ENCODE measurements at places on chromosomes 7 and 10.

DNA sequence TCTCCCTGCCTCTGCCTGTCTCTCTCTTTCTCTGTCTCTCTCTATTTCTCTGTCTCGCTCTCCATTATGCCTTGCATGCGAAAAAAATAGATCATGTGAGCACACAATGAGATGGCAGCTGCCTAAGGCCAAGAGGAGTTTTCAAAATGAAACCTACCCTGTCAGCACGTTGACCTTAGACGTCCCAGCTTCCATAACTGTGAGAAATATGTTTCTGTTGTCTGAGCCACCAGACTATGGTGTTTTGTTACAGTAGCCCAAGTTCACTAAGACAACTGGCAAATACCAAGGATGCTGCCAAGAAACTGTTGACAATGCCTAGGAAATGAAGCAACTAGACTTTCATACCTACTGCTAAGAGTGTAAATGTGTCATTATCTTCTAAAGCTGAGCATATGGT lies 70.6 kb upstream of the PLXDC2 start:
- no peak for DNase-seq

GRCh38 chr7:70647801-70648498 lies 484.0 kb upstream of the GALNT17 start:
- no peak for DNase-seq

GRCh38 chr7:140541513-140542227 lies 62.4 kb upstream of the MKRN1 start:
- peak; percentile 78 for DNase-seq

DNA sequence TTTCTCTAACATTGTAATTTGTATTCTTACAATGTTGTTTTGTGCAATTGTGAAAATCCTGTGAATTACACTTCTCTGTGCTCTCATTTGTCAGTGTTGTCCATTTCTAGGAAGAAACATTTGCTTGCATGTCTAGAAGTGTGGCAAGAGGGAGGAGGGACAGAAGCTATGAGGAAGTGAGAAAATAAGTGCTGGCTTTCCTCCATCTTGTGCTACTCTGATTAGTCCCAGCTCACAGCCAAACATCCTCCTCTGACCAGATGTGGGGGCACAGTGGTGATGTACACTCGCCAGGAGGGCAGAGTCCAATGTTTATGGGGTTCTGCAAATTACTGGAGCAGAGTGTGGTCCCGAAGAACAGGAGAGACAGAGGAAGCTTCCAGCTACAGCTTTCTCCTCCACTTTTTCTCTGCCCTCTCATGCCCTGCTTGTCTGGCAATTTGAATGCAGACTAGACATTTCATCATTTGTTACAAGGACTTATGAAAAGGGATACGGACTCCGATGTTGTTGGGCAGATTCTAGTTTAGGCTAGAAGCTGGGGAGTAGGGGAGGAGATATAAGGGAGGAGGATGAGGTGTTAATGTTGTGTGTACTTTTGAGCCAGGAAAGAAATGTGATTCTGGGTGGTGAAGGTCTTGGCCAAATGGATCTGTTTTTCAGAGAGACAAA lies 131.0 kb upstream of the C1GALT1 start:
- DNase-seq: no peak

- no peak for DNase-seq
Measured at GRCh38 chr7:73418113-73418703, 15.4 kb upstream of the FZD9 start.

DNA sequence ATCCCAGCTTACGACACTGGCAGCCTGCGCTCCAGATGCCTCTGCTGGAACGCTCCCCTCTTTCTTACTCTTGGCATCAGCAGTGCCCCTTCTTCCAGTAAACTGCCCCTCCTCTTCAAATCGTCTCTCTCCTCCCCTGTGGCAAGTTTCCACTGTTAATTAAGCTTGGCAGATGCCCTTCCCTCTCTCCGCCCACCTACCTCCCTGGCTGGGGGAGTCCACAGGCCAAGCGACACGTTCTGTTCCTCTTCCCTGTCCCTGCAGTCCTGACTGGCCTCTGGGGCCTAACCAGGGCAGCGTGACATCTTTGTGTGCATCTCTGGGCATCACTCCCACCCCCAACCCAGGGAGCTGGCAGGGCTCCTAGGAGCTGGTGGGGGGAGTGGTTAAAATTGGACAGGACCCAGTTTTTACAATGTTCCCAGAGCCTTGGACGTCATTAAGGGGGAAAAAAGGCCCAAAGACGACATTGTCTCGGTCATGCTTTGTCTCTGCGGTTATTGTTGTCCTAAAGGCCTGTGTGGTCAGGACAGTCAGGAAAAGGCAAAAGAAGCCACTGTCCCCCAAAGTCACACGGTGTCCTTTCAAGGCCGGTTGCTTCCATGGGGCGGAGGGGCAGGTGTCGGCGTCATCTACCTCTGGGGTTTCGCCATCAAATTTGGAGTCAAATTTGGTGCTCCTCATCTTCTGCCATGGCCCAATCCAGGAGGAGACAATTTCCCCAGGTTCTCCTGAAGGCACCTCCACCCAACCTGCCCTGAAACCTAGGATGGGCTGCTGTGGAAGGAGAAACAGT lies 54.2 kb downstream of the DLG5 start:
- DNase-seq: no peak

GRCh38 chr10:31650010-31650409 lies 278.6 kb downstream of the ARHGAP12 start:
- DNase-seq: no peak

GRCh38 chr7:84117304-84117703 lies 77.3 kb downstream of the SEMA3A start:
- no peak for DNase-seq

DNA sequence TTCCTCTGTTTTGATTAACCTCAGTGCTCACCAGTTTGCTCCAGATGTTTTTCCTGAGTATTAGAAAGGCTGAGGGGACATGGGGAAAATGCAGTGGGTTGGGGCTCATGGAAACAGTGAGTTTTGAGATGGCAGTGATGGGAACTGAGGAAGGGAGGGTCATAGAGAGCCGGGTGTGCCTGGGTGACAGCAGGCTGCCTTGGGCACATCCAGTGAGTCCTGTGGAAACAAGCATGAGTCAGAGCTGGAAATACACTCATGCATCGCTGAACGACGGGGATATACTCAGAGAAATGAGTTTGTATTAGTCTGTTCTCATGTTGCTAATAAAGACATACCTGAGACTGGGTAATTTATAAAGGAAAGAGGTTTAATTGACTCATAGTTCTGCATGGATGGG lies 202.2 kb downstream of the TMEM178B start:
- no peak for DNase-seq

- no peak for DNase-seq
Measured at GRCh38 chr10:78742406-78742729, 326.4 kb upstream of the ZMIZ1 start.

DNA sequence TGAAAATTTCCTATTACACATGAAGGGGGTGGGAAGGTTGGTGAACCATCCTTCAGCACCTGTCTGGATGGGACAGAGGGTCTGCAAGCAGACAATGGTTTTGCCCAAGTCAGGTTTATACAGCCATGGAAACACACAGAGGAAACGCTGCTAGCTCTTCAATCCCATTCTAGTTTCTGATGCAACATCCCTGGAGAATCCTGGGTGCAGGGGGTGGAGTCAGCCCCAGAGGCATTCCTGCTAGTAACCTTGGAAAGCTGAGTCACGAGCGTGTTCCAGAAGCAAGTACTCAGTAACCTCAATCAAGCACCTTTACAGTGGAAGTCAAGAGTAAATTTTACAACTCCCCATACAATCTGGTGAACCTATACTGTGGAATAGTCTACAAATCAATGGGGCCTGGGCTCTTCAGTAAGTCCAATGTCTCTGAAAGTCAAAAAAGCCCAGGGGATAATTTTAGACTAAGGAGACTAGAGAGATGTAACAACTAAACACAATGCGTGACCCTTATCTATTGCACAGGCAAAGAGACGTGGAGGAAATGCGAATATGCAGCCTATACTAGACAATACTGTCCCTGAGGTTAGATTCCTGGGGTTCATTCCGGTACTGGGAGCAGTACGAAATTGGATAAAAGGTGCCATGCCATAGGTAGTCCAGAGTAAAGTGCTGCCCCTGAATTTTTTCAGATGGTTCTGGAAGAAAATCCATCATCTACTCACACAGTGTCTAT lies 95.4 kb downstream of the ZRANB1 start:
- DNase-seq: no peak

DNA sequence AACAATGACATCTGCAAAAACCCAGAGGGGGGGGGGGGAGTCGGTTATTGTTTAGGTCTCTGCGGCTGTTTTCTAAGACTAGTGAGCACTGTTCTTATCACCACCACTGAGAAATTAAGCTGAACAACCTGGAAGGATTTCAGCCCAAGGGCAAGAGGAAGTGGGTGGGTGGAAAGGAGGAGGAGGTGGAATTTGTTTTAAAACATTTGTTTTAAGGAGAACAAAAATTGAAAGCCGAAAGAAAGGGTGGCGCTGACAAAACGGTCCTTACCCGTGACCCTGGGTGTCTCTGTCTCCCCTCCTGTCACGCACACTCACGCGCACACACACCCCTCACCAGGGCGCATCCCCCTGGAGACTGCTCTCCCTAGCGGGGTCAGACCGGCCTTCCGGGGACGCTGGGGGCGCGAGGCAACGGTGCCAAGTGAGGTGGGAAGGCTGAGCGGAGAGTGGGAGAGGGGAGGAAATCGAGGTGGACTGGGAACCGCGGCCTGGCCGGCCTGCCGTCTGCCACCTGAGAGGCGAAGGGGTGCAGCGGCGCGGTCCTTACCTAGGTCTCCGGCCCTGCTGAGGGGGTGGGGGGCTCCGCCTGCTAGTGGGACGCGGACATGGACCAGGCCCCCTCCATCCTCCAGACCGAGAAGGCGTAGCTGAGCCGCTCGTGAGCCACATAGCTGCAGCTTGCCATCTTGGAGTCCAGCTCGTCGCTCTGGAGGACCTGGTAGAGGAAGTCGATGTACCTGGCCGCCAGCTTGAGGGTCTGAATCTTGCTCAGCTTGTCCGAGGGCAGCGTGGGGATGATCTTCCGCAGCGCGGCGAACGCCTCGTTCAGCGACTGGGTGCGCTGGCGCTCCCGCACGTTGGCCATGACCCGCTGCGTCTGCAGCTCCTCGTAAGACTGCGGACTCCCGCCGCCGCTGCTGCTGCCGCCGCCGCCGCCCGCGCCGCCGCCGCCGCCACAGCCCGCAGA lies 1.0 kb downstream of the TWIST1 start:
- DNase-seq: no peak

GRCh38 chr10:14926722-14927416 lies 27.0 kb downstream of the DCLRE1C start:
- no peak for DNase-seq

DNA sequence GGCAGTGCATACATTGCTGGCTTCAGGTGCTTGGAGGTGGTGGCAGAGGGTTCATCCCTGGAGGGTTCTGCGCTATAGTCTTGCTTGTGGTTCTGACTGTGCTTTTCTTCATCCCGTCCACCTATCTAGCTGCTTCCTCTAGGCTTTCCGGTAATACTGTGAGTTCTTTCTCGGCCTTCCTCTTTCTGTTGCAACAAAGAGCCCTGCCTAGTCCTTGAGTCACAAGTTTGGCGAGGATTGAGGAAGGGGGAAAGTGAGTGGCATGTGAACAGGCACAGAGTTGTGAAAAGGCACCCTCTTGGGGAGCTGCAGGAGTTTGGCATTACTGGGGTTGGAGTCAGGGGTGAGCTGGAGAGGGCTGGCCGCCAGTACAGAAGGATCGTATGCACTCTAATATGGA lies 123.0 kb downstream of the SH2D4B start:
- DNase-seq: no peak

DNA sequence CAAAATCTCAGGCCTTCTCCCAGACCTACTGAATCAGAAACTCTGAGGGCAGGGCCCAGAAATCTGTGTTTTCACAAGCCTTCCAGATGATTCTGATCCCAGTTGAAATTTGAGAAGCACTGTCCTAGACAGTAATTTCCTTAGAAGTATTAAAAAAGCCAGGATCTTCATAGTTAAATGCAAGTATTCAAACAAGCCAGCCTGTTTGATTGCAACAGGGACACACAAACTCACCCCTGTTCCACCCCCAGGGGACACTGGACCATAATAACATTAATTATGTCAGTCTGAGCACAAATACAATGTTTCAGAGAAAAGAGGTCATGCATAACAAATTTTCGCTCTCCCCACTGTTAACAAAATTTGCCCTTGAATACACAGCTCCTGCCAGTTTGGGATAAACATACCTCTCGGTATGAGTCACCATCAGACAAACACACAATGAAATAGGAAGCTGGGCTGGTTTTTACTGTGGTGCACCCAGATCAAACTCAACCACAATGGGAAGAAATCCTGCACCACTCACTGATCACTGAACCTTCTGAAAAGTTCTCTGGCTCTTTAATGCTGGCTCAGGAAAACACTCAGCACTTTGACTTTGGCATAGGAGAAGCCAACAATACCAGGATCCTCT lies 34.3 kb downstream of the ABLIM1 start:
- DNase-seq: no peak

GRCh38 chr10:25682203-25682851 lies 251.7 kb upstream of the MYO3A start:
- no peak for DNase-seq

GRCh38 chr10:93872375-93873158 lies 21.2 kb upstream of the SLC35G1 start:
- DNase-seq: no peak

- no peak for DNase-seq
Measured at GRCh38 chr7:81186691-81187090, 267.8 kb upstream of the SEMA3C start.

DNA sequence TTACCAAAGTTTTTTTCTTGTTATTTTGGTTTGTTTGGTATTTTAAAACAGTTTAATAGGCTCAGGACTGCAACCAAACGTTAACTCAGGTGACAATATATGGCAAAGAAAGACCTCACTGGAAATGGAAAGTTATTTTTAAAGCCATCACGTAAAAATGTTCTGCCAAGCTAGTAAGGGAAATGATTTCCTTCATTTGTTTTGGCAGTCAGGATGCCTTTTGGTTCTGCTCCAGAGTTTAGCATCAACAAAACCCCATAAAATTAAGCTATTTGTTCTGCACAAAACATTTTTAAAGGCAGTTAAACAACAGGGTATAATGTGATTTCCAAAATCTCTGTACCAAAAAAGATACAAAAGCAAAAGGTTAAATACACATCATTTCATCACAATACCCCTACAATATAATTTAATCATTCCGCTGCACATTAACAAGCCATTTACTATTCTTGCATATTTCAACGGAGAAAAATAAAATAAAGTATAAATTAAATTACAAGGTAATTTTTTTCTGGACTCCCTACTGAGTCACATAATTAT lies 172.4 kb downstream of the SEMA3E start:
- no peak for DNase-seq

GRCh38 chr10:77071001-77071511 lies 566.6 kb downstream of the KCNMA1 start:
- DNase-seq: no peak

DNA sequence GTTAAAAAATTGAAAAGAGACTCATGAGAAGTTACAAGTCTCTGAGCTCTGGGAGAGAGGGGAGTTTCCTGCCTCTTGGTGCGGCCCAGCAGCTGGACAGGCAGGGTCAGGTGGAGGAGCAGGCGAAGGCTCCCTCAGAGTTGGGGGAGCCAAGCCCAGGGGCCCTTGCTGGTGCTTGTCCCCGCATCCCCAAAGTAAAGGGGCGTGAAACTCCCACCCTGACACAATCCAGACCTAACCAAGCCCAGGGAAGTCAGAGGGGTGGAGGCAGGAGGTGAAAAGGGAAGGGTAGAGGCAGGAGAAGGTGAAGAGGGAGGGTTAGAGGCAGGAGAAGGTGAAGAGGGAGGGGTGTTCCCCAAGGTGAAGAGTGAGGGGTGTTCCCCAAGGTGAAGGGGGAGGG lies 322.8 kb downstream of the GLRX3 start:
- no peak for DNase-seq
